Ureter (tissue), 1 donor: ENCODE measurements at places on chromosomes 1 and 21.
A peak's percentile ranks its signal among the peaks of the same experiment; 100 is the strongest.

DNA sequence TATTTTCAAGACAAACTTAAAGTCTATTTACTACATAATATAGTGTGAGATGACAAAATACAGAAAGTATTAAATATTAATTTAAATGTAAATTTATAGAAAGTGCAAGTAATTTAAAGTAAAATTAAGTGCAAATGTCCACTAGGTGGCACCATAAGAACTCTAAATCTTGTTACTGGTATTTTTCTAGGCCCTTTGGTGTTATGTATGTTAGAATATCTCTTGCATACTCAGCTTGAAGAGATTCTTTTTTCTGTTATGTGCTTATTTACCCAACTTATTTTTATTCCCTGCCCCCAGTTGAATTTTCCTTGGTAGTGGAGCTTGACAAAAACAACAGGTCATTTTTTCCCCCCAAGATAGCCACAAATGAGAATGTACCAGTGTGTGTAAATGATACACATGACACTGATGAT is 71.5 kb downstream of the RPS6KC1 start:
- no peak for DNase-seq

DNA sequence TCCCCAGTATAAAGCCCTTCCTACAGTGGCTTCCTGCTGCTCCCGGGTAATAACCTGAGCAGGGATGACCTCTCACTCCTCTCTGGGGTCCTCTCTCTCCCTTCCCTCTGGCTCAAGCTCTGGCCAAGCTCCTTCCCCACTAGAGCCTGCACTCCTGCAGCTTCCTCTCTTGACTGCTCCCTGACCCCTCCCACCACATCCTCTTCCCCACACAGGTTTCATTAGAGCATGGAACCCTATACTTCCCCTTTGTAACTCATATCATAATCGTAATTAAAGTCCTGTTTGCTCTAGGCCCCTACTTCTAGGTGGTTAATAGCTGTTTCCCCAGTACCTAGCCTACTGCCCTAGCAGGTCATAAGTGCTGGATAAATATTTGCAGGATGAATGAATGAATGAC is 146.2 kb downstream of the C1orf21 start:
- no peak for DNase-seq

GRCh38 chr1:59549903-59550302 is 253.0 kb downstream of the FGGY start:
- DNase-seq: no peak

DNA sequence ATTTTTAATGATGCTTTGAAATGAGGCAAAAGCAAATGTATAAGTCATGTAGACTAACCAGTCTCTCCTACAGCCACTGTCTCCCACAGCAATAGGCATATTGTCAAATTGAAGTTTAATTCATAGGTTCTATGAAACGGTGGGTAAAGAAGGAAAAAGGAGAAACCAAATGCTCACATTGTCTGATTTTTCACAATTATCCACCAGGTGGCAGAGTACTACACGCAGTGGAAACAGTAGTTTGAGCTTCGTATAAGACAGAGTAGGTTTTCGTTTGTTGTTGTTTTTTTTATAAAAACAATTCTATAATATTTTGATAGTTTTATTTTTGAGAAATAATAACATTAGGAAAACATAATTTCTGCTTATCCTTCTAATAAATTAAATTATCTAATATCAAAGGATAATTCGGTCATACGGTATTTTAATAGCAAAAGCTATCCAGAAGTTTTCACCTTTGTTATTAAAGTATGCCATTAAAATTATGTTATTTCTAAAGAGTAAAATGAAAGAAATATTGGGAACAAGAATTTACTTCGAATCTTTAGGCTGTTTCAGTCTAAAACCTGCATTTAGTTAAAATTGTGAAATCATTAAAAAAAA is 39.1 kb downstream of the TYW3 start:
- DNase-seq: no peak

- no peak for DNase-seq
Observed at GRCh38 chr1:228339059-228339704, 67.5 kb downstream of the TRIM11 start.

DNA sequence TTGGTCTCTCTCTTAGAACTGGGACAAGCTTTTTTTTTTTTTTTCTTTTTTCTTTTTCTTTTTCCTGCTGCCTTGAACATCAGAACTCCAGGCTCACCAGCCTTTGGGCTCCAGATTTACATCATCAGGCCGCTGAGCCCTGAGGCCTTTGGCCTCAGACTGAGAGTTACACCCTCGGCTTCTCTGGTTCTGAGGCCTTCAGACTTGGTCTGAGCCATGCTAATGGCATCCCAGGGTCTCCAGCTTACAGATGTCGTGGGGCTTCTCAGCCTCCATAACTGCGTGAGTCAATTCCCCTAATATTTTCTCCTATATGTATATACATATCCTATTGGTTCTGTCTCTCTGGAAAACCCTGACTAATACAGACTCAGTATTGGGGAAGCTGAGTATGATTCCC is 36.5 kb upstream of the RC3H1 start:
- no peak for DNase-seq

- no peak for DNase-seq
Observed at GRCh38 chr1:3931007-3931912, 31.2 kb upstream of the C1orf174 start.

- DNase-seq: no peak
Observed at GRCh38 chr1:78911956-78912880, 94.3 kb downstream of the ADGRL4 start.

- no peak for DNase-seq
Observed at GRCh38 chr21:19566975-19567374, 1163.4 kb upstream of the TMPRSS15 start.

DNA sequence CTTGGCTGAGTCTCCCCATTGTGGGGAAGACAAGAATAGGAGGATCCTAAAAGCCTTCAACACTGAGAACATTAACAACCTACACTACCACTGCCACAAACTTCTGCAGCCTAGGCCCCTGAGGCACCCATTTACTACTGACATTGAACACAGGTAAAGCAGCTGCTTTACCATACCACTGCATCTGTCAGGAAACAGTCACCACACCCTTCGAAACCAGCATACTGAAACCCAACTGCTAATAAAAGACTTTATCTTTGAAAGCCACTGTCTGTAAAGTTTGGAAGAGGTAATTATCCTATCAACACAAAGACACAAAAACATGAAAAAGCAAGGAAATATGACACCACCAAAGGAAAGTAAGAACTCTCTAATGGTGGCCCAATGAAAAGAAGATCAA is 7.4 kb downstream of the IFNAR1 start:
- no peak for DNase-seq

DNA sequence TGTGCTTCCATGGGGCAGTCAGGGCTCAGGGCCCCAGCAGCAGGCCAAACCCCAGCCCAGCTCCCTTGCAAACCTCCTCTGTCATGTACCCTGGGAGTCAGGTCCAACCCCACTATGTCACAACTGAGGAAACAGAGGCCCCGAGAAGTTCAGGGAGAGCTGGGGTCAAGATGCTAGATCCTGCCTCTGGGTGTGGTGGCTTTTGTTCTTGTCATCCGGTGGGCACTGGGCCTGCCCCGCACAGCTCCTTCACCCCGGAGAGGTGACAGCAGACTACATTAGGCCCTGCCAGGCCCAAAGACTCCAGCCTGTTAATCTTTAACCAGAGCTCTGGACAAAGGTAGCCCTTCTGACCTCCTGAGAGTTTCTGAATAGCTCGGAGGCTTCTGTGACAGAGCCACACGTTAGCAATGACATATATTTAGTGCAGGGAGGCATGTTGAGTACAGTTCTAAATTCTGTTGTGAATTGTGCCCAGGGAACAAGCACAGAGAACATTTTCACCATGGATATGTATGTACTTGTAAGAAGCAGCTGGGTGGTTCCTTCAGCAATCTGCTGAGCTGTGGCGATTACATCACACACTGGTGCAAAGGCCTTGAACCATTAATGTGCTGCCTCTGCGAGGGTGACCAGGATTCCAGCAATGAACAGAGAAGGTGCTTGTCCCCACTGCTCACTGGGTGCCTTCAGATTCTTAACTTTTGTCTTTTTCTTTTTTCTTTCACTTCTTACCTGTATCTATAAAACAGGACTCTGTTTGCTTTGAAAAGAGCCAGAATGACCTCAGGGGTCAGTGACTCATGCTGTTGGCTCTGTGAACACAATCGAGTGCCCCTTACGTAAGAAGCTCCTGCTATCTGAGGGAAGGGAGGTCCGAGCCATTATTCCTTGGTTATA is 102.8 kb downstream of the RHOU start:
- DNase-seq: peak; percentile 59

GRCh38 chr21:42654179-42654912 is 925 bp downstream of the PDE9A start:
- no peak for DNase-seq

DNA sequence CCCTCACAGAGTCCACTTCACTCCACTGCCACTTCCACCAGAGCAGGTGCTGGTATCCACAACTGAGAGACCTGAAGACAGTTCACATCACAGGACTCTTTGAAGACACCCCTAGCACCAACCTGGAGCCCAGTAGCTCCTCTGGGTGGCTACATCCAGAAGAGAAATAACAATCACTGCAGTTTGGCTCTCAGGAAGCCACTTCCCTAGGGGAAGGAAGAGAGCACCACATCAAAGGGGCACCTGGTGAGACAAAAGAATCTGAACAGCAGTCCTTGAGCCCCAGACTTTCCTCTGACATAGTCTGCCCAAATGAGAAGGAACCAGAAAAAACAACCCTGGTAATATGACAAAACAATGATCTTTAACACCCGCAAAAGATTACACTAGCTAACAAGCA is 113.2 kb downstream of the TENT5C start:
- DNase-seq: no peak

DNA sequence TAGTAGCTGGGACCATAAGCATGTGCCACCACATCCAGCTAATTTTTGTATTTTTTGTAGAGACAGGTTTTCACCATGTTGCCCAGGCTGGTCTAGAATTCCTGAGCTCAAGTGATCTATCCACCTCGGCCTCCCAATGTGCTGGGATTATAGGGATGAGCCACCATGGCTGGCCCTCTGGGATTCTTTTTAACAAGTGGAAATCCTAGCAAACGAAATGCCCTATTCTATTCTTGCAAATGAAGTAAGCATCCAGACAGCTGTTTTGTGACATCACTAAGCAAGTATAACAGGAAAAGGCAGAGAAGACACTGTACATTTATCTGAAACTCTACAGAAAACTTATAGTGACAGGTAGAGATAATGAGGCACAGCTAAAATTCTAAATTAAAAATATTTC is 86.4 kb downstream of the DDAH1 start:
- DNase-seq: no peak

DNA sequence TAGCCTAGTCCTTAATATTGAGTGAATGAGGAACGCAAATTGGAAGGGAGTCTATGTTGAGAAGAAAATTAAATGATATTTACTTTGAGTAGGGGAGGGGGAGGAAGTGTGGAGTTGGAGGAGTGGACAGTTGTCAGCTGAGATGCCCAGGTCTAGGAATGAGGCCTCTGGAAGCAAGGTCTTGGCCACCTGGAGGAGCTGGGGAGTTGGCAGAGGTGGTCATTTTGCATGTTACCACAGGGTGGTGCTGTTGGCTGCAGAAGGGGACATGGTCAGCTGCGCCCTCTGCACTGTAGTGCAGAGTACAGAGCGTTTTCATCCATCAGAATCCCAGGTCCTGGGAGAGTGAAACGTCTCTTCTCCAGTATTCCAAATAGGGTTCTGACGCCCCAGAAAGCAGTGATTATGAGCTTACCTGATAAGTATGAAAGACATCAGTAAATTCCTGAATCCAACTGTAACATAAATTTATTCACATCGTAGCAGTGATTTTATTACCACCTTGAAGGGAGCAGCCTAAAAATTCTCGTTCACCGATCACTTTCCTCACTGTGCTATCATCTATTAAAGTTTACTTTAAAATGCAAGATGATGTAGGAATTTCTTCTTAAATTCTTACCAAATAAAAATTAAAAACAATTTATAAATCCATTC is 13.8 kb downstream of the PARK7 start:
- peak; percentile 71 for DNase-seq

DNA sequence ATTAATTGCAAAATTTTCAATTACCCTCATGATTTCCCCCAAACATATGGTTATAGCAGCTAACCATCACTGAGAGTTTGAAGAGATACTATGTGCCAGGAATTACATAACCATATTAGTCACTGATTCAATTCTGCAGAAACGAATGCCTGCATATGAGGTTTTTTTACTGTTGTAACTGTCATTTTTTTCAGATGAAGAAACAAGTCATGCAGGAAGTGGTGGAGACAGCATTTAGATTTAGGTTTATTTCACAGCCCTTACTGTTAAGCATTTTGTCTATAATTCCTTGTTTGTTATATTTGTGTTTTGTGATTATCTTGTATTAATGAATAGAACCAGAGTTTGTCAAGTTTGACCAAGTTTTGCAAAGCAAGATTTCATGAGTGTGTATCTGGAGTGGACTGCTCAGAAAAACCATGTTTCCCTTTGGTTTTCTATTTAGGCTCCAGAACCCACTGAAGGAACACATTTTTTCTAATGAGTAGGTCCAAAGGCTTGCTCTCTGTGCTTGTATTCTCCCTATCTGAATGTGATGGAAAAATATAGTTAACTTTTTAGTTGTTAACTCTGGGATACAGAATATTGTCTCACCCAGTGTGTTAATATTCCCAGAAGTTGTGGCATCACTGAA is 308.5 kb upstream of the ADAMTS5 start:
- no peak for DNase-seq

DNA sequence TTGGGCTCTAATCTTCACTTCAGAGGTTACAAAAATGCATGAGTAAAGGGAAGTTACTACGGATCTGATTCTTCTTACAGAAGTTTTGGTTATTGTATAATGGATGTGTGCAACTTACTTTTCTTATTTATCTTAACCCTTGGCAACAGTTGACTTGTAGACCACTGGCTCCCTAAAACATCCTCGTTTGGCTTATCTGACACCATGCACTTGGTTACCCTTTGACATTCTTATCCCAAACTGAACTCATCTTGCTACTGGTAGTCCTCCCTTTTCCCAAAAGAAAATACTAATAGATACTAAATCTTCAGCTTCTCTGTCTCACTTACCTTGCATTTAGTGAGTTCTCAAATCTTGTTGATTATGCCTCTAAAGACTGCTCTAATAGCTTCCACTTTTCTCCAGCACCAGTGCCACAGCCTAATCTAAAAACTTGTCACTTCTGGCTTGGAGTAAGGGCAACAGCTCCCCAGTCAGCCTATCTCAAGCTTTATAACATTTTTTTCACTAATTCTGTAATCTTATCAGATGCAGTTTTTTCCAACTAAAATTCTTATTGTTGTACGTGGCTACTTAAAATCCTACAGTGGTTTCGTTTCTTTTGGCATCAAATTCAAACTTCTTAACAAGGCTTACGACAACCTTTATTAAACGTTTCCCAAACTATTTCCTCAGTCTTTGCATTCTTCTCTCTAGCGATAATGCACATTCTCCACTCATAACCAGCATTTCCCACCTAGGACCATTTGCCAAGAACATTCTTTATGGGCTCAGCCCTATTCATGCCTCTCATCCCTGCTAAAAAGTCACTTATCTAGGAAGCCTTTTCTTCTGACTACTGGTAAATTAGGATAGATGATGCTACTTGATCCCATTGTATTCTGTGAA is 204.2 kb downstream of the KCNT2 start:
- DNase-seq: no peak

- no peak for DNase-seq
Observed at GRCh38 chr1:35539824-35540261, 17.4 kb downstream of the KIAA0319L start.
